Left renal cortex interstitium (tissue), 4 donors: ENCODE measurements at places on chromosomes 1 and 21.

DNA sequence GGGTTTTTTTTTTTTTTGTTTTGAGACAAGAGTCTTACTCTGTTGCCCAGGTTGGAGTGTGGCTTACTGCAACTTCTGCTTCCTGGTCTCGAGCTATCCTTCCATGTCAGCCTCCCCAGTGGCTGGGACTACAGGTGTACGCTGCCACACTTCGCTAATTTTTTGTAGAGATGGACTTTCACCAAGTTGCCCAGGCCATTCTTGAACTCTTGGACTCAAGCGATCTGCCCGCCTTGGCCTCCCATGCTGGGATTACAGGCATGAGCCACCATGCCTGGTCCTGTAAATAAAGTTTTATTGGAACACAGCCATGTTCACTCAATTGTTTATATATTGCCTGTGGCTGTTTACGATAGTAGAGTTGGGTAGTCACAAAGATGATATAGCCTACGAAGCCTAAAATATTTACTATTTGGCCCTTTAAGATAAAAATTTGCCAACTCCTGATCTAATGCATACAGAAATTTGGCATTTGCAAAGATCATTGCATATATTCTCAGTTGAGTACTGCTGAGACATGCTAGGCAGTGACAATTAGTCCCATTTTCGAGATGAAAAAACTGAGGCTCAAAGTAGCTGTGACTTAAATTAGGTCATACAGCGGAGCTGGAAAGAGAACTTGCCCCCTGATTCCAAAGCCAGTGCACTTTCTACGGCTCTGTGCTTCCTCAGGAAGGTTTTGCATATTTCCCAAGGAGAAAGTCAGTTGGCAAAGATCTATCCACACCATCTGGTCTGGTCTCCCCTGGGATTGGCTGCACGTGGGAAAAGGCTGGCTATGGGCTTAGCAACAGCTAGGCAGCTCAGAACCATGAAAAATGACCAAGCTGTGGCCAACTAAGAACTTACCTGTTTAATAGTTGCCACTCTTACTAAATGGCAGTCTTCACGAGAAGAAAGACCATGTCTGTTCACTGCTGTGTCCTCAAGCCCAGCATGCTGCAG is 19.4 kb downstream of the MECR start:
- DNase-seq: no peak

DNA sequence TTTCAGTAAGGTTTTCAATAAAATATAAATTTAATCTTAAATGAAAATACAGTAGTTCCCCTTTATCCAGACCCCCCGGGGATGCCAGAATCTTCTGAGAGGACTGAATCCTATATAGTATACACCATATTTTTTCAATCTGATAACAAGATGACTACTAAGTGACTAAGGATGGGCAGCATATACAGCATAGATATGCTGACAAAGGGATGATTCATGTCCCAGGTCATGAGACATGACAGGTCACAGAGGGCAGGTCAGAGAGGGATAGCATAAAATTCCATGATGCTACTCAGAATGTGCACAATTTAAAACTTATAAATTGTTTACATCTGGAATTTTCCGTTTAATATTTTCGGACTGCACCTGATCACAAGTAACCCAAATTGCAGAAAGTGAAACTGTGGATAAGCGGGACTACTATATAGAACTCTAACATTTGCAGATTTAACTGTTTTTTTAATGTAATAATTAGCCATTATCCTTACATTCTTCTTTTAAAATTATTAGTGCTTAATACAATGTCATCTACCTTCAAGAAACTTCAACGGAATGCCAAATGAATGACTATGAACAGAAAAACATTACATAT is 48.8 kb downstream of the LRRC40 start:
- no peak for DNase-seq

DNA sequence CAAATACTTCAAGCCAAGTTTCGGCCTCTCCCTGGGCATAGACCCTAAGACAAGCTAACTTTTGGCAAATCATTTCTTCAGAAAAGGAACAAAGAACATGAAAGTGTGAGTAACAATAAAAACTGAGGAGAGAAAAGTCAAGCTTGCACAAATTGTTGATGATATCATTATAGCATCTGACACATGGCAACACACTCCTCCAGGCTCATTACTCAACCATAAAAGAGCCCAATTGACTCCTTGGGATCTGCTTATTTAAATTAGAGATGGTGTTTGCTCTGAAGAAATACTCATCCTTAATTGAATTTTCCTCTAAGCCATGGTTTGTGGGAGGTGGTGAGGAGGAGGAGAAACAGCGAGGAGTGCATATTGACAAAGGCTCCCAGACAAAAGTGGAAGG is 54.5 kb downstream of the TNFSF4 start:
- DNase-seq: no peak

- no peak for DNase-seq
Observed at GRCh38 chr1:165942062-165942461, 114.6 kb downstream of the UCK2 start.

DNA sequence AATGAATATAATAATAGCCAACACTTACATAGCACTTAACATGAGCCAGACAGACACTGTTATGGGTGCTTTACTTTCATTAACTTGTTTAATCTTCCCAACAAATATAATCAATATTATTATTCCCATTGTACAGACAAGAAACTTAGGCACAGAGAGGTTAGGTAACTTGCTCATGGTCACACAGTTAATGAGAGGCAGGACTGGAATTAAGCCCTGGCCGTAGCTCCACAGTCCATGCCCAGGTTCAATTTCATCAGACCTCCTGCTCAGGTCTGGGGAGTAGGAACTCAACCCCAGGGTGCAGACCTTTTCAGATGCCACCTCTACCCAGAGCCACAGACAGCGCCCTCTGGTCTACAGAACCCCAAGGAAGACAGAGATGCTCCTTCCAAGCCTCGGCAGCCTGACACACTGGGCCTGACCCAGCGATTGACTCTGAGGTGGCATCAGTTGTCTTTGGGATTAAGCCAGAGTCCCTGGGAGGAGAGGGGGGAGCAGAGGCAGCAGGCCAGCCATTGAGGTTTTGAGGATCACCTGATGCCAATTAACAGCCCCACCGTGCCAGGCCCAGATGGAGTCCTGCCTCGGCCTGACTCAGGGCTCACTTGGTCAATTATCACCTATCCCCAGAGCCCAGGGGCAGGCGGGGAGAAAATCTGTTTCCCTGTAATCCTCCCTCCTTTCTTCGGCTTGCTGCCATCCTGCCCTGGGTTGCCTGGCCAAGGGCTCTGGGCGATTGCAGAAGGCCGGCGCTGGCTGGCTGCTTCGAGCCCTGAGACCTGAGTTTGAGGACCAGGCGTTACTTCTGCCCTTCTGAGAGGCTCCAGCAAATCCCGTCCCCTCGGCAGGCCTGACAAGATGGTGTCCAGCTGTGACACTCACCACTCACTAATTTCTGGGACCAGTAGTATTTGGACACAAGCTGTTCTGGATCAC is 116.7 kb downstream of the LACTBL1 start:
- DNase-seq: no peak

- DNase-seq: no peak
Observed at GRCh38 chr1:106960412-106960811, 96.1 kb upstream of the PRMT6 start.

DNA sequence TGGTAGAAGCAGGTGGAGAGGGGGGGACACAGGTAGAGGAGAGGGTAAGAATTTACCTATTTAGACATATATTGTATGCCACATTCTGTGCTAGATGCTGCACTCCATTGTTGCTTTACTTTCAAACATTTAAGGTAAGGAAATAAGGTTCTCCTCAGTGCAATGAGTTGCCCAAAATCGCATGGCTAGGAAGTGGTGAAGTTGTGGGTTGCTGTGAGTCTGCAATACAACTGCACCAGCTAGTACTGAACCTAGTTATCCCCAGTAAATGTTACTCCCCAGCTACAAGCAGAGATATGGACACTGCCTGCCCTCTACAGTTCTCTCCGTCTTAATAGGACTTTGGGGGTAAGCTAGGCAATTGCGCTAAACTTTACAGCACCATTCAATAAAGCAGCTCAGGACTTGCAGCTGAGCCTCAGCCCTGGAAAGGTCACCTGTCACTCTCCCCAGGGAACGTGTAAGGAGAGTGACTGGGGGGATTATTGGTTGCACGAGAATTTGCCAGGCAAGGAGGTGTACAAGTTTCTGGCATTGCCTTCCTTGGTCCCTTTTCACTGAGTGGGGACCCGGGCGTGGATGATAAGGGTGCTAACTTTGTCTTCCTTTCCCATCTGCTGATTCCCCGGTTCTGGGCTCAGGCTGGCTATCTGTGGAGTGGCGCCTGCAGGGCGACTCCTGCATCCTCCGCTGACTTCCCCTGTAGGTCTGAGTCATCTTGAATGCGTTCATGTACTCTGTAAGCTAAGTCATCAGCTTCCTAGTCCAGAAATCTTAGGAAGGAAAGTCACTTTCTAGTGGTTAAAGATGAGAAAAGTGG is 71.3 kb upstream of the CNTN2 start:
- no peak for DNase-seq

DNA sequence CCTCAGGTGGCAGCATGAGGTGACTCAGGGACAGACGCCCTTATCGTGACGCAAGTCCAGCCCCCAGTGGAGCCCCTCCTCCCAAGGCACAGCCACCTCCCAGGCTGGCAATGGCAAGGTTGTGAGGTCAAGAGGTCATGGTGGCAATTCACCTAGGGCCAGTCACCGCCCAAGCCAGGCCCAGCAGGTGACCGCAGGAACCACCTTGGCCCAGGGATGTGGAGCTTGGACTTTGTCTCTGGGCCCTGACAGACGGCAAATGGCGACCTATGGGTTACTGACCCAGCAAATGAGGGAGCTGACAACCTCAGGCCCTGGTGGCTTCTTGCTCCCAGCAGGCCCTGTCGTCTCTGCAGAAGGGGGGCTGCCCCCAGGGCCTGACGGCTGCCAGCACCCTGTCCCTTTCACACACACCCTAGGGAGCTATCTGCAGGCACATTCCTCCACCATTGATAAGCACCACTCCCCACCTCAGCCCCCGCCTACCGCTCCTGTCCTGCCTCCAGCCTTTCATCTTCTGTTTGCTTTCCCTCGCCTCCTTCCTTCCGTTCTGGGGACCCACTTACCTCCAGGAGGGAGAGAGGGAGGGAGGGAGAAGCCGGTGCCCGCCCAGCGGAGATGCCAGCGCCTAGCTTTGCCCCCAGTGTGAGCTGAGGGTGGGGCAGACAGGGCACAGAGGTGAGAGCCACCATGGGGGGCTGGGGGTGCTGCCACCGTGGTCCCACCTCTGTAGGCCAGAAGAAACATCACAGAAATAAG is 12.1 kb downstream of the EPHA2 start:
- DNase-seq: no peak

DNA sequence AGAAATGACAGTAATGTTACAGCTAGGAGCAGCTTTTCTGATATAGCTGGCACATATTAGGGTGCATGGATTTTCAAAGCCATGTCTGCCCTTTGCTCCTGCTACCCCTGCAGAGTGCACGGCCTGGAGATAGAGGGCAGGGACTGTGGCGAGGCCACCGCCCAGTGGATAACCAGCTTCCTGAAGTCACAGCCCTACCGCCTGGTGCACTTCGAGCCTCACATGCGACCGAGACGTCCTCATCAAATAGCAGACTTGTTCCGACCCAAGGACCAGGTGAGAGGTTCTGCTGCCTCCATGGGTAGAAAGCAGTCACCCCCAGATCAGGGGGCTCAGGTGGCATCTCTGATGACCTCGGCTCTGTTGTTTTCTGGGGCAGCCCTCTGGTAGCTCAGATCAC is 9.8 kb downstream of the MTARC1 start:
- no peak for DNase-seq

DNA sequence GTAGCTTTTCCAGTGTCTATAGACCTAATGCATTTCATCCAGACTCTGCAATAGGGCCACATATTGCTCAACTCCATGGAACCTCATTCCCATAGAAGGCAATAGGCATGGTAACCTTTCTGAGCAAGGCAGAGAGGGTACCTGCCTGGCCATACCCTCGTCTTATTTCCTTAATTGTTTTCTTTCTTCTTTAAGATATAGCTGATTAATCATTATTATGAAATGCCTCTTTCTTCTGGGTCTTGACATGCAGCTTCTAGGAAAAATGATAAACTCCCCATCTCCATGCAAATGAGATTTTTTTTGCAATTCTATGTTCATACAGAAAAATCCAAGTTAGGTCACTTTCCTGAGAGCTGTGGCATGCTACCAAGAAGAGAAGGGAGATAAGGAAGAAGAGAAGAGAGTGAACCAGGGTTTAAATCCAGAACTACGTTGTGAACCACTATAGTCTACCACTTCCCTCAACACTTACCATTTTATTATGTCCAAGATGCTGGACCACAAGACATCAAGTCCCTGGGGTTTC is 33.0 kb upstream of the IL20 start:
- DNase-seq: no peak

- peak; percentile 69 for DNase-seq
Observed at GRCh38 chr1:12075195-12076114, 12.4 kb downstream of the TNFRSF8 start.

DNA sequence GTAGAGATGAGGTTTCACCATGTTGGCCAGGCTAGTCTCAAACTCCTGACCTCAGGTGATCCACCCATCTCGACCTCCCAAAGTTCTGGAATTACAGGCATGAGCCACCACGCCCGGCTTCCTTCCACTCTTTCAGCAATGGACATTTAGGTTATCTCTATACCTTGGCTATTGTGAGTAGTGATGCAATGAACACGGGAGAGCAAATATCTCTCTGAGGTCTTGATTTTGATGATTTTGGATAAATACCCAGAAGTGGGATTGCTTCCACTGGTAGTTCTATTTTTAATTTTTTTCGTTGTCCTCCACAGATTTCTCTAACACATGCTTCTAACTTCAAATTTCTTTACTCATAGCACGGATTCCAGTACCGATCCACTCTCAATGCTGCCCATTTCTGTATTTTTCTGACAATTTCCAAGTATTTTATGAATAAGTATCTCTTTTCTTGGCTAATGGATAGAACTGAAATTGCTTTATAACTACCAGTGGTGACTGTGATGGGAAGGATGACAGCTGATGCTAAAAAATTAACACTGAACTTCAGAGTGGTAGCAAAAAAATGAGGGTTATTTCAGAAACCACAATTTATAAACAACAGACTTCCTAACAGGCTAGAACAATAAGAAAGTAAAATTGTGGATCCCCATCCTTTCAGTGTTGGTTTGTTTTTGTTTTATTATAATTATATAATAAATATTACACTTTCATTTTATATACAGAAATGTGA is 327.5 kb upstream of the RUNX1 start:
- no peak for DNase-seq

GRCh38 chr1:31273619-31274018 is 23.0 kb downstream of the SNRNP40 start:
- DNase-seq: no peak

DNA sequence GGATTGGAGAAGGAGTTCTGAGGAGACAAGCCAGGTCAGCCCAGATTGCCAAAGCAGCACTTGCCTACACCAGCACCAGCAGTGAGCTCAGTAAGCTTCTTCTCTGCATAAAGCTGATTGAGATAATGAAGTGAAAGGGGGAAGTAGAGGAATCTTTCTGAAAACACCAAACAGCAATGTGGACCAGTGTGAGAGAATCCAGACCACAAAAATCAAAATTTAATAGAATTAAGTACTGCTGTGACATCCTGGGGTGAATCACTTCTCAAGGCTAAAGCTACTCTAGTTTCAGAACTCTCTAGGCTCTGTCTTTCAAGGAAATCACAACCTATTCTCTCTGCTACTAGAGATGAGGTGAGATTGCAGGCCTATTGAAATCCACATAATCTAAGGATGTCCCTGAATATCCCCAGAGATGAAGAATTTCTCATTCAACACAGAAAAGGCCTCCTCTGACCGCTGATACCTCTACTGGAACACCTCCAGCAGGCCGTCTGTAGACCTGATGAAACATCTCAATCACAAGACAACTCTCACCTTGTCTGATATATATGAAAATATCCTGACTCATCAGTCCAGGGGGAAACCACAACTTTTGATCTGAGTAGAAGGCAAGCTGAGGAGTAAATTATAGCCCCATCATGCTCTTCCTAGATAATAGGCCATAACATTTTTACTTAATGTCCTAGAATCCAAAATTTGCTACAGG is at the start of gene FCRL4:
Gene FCRL4, minus strand, starts transcription at position 127 of the 709 bp plus-strand sequence. CDS start 141 bp downstream, outside the sequence.
- no peak for DNase-seq
